Activated CD8-positive, alpha-beta T cell treated with anti-CD3 and anti-CD28 coated beads for 36 hours (primary cell): ENCODE measurements at places on chromosomes 2 and 18.

DNA sequence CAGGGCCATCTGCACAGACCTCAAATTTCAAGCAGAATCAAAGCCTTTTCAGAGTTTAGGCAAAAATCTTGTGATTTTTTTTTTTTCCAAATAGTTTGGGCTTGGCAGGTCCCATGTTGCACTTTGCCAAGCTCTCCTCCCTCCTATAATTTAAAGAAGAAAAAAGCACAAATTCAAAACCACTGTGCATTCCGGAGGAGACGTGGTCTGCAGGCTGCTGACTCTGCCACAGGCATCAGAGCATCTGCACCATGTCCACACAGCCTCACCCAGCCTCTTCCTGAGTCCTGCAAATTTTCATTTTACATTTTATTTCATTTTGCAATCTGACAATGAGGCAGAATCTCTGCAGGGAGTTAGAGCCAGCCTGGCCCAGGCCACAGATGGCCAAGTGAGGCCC, 15.7 kb upstream of the GPC1 start:
- DNase-seq, result no peak

DNA sequence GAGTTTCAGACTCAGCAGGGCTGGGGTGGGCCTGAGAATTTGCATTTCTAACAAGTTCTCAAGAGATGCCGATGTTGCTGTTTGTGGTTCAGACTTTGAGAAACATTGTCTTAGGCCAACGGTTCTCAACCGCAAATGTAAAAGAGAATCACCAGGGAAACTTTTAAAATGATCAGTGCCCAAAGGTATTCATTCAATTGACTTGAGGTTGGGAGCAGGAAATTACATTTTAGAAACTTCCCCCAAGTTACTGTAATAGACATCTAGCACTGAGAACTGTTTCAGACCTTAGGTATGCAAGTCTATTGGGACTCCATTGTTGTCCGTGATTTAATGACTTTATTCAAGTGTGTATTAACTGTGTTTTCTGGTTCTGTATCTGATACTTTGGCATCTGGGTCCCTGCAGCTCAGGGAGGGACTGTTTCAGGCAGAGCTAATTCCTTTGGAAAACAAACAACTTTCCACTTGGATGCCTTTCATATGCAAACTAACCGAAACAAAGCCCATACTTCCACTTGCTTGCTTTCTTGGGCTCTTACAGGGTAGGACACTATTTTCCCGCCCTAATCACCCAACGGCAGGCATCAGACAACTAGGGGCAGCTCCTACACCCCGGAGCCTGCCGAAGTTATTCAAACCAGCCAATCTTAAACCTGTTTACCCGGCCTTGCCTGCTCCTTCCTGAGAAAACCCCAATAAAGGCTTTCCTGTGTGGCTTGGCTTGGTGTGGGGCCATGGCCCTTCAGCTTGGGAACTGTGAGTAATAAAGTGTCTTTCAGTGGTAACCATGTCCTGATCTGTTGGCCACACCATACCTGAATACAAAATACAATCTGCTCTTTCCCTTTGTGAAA, 97.6 kb downstream of the POLE4 start:
- no peak for DNase-seq

DNA sequence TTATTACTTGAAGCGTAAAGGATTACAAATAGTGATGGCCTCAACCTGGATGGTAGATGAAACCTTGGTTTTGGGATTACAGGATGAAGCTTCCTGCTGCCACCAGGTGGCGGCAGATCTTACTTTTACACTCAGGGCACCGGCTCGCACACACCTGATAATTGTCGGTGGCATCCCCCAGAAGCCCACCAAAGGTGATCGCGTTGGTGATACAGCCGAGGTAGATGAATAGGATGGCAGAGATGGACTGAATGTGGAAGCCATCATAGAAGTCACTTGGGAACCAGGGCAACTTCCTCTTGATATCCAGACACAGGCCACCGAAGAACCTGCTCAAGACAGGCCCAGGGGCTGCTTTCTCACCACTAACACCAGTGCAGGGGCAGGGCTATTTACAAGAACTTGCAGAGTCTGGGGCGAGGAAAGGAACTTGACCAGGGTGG, 51.8 kb downstream of the MTHFD2 start:
- DNase-seq, result peak; percentile 65

- DNase-seq, result no peak
Measured at GRCh38 chr18:43275546-43275945, 1.7 kb downstream of the SYT4 start.

GRCh38 chr2:147232225-147232669, 612.6 kb upstream of the ACVR2A start:
- DNase-seq, result no peak

GRCh38 chr2:30645081-30645744, 162.0 kb downstream of the CAPN13 start:
- DNase-seq, result no peak

DNA sequence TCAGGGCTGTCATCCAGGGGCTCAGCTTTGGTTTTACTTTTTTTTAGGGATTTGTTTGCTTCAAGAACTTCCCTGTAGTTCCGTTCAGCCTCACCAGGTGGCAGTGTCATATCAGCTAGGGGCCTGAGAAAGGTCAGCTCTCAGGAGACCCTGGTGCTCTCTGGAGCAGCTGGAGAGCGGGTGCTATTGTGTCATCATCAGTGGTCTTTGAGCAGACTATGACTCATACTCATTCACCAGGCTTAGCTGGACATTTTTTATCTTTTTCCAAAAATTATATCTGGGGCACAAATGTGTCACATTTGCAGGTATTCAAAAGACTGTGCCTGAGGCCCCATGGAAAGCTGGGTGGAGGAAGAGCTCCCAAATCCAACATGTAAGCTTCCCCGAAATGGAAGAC, 24.4 kb downstream of the ZNF892 start:
- DNase-seq, result peak; percentile 70

DNA sequence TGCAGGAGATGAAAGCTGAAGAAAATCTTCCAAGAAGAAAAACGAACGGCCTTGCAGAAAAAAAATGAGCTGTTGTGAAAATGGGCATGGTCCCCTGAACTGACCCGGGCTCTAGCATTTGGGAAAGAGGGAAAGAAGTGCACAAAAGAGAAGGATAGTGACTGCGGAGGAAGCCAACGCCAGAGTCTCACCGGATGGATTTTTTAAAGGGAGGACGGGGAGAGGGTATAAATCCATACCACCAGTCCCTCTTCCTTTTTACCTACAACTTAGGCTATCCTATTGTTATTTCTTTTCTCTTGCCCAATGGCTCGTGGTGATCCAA, 601 bp downstream of the WDR35 start:
- no peak for DNase-seq

DNA sequence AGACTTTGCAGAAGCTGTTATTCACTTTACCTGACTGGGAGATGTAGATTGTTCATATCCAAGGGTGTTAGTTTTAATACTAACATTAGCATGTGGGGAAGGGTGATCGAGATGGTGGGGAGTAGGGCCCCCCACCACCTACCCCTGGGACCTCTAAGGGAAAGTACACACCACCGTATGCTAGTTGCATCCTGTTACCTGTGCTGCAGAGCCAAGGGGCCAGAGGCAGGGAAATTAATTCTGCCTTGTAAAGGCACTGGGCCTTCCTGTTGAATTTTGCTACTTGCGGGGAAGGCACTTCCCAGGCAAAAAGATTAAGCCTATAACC, 9.0 kb downstream of the STEAP3 start:
- no peak for DNase-seq

GRCh38 chr18:36745219-36745975, 83.4 kb downstream of the TPGS2 start:
- no peak for DNase-seq

- DNase-seq, result peak; percentile 33
Measured at GRCh38 chr2:217790195-217790594, 212.6 kb downstream of the TNS1 start.

GRCh38 chr2:39696101-39696553, 30.4 kb downstream of the TMEM178A start:
- no peak for DNase-seq

- DNase-seq, result no peak
Measured at GRCh38 chr2:63186331-63186730, 135.7 kb downstream of the OTX1 start.

DNA sequence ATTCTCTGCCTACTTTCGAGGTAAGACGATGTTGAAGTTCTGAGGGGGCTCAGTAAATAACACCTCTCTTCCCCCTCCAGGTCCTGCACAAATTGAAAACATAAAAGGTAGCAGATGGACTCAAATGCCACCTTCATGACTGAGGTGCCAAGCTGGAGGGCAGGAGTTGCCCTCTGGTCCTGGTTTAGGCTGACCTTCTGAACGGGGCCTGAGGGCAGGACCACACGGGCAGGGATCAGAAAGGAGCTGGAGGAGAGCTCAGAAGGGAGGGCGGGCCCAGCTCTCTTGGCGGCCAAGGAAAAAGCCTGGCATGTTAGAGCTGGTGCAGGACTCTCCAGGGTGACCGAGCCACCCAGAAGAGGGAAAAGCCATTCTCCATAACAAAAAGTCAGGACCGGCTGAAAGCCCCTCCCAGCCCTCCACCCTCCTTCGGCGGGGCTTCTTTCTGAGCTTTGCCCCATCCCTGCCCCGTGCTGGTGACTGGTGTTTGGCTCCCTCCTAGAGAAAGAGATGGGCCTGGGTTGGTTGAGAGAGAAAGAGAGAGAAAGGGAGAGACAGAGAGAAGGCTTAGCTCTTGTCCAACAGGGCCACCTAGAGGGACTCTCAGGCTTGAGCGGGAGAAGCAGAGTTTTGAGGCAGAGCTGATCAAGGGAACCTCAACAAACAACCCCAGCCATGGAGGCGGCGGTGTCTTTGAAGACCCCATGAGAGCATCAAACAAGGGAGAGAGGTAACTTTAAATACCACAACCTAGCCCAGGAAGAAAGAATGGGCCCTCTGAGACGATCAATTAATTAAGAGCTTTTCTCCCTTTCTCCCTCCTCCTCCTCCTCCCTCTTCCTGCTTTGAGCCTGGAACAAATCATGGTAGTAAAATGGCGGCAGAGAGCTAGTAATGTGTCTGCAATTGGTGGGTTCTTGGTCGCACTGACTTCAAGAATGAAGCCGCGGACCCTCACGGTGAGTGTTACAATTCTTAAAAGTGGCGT, 50.8 kb downstream of the WIPF1 start:
- peak; percentile 69 for DNase-seq

DNA sequence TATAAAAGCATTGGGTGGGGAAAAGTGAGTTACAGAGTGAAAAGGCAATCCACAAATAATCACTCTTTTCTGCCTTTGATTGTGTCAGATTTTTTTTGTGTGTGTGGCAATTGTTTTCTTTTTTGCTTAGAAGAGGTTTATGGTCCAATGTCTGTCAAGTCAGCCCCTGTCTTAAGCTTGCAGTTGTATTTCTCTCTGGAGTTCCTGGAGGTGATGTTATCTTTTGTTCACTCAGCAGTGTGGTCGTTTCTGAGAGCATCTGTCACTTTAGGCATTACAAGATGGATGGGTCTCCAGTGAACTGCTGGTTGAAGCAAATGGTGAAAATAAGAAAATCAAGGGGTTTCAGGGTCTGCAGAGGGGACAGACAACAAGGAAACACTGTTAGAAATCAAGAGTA, 121.3 kb downstream of the GREB1L start:
- no peak for DNase-seq

- DNase-seq, result peak; percentile 22
Measured at GRCh38 chr2:179129574-179130238, 79.8 kb upstream of the CCDC141 start.

DNA sequence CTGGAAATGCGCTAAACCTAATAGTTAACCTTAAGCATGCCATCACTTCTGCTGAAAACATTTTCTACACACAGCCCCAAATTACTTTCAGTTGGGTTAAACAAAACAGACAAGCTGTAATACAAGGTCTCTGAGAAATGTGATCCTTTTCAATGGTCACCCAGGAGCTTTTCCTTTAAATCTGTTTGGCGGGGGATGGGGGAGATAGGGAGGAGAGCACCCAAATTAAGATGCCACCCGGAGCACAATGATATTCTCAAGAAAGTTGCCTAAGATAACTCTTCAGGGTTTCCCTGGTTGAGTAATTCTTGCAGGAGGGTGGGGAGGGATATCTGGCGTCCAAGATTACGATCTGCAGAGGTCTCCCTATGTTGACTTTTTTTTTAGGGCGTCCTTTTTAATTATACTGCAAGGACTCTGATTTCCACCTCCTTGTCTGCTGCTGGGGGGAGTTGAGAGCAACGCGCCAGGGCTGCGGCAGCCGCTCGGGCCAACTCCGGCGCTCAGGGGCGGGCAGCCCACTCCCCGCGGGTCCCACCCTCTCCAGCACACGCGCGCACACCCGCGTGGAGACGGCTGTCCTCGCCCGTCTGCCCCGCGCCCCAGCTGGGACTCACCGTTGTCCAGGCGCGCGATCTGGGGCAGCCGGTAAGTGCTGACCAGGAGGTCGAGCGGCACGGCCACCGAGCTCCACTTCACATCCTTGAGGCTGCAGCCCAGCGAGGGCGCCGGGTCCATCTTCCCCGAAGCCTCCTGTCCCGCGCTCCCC, 807 bp downstream of the GAREM1 start:
- peak; percentile 4 for DNase-seq

- DNase-seq, result no peak
Measured at GRCh38 chr18:74604361-74604760, 6.7 kb downstream of the ZNF407 start.

GRCh38 chr2:112817082-112817689, 19.4 kb downstream of the IL1B start:
- no peak for DNase-seq

DNA sequence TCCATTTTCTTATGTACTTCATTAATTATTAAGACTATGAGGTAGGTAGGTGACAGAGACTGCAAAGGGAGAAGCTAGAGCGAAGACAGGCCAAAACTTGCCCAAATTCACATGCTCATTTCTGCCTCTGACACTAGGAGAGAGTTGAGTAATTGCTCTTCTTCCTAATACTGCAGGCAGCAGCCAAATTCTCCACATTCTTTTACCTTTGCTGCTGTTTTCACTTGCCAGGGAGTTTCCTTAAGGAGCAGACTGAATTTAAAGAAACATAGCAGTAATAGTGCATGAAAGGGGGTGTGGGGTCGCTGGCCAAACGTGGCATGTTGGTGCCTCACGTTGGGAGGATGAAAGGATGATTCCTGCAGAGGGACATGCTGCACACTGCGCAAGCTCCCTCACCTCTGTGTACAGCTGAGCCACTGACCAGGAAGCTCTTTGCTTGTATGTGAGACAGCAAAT, 12.3 kb downstream of the CRIM1 start:
- DNase-seq, result no peak

DNA sequence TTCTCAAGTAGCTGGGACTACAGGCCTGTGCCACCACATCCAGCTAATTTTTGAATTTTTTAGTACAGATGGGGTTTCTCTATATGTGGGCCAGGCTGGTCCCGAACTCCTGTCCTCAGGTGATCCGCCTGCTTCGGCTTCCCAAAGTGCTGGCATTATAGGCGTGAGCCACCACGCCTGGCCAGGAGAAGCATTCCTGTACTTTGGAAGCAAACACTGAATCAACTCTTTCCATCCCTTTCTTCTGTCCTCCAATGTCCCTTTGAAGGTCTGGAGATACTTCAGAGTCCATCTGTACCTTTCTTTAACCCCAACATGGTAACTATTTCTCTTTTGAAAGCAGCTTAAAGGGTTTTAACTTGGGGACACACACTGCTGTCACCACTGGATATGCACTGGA, 23.6 kb upstream of the MAP4K4 start:
- no peak for DNase-seq

DNA sequence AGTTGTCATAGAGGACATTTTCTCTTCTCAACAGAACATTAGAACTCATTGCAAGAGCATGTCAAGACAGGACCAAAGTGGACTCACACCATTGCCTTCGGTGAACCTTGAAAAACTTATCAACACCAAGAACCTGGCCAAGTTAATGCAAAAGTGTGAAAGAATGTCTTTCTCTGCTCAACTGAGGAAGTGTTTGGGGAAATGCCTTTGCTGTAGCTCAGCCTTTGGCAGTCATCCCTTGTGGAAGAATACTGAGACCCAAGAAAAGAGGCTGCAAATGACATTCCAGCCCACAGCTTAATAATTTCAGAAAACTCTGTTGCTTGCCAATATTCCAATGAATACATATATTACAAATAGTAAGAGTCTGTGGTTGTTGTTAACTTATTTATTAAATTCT, 728.8 kb upstream of the PIK3C3 start:
- no peak for DNase-seq
